ENCODE measurements at places on chromosomes 11 and 22. TPM values are rescaled to one million over a fixed set of nuclear protein-coding genes. Genes with fewer than 3 reads are reported as not detected.

Gene BRSK2
- under 0.01 TPM for total RNA-seq

- no peak for DNase-seq
Observed at GRCh38 chr11:43557553-43558110, 122.9 kb upstream of the HSD17B12 start.

DNA sequence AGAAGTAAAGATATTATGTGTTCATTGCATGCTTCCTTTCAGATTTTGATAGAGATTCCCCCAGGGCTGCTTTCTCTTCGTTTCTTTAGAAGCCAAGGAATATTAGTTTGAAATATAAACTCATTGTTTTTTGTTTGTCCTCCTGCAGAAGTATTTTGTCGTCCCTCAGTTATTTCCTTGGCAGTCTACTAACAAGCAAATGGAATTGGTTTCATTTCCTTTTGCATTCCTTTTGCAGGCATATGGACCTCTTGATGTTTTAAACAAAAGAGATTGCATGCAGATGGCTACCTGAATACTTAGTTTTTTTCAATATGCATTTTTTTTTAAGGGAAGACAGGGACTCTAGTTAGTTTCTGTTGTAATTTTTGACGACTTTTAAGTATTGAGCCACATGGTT lies 62.2 kb downstream of the BCL2L13 start:
- DNase-seq: no peak

Gene OR52I2
- not detected for total RNA-seq

DNA sequence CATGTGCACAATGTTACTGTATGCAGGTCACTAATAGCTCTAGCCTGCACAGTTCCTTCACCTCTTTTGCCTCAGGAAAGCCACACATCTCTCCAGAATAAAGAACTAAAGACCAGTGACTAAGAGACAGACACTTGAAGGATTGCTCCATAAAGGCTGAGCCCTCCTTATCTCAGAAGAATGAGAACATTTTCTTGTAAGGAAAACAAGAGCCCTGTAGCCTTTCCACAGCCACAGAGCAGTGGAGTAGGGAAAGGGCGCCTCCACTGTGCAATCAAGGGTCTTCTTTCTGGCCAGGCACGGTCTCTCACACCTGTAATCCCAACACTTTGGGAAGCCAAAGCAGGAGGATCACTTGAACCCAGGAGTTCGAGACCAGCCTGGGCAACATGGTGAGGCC lies 202.6 kb upstream of the TMEM45B start:
- no peak for DNase-seq

Gene ZNF202
- 8.2 TPM for total RNA-seq

DNA sequence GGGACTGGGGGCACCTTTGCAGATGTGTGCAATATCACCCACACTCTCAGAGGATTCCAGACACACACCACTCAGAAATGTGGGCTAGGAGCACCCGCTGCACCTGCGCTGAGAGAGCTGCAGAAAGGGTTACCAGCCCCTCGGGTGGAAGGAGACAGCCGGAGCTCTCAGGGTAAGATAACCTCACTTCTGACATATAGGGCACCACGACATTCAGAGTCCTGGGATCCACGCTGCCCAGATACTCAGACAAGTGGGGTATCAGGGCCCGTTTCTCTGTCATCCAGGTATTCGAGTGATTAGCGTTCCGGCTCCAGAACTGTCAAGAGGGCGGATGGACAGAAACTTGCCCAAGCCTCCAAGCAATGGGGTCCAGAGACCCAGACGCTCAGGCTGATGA lies 6.2 kb upstream of the SYT8 start:
- no peak for DNase-seq

Gene PAX6
- not detected for total RNA-seq

DNA sequence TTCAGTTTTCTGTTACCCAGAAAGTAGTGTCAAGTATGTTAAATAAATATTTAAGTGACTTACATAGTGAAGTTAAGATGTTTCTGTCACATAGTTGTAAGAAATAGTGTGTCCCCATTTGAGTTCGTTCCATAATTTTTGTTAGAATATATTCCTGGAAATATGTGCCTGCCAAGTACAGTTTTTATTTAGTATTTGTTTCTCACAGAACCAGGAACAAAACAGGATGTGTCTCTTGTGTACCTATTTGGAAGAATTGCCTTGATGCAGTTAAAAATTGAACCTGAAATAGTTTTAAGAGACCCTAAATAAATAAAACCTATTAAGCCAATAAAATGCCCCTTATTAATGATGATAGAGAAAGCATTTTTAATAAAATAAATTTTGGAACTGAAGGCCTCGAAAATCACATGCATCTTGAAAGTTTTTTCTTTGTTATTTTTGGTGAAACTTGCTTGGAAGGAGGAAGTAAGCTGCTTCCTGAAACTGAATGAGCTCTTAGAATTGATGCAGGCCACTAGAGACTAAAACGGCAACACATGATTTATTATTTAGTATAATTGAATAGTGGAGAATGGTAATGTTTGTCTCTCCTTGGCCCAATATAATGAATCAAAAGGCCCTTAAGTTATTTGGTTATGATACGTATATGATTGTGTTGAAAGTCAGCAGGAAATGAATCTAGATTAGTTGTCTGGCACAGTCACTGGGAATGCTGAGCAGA lies 55.9 kb downstream of the SWAP70 start:
- no peak for DNase-seq

- DNase-seq: no peak
Observed at GRCh38 chr11:112632866-112633505, 328.2 kb upstream of the NCAM1 start.

DNA sequence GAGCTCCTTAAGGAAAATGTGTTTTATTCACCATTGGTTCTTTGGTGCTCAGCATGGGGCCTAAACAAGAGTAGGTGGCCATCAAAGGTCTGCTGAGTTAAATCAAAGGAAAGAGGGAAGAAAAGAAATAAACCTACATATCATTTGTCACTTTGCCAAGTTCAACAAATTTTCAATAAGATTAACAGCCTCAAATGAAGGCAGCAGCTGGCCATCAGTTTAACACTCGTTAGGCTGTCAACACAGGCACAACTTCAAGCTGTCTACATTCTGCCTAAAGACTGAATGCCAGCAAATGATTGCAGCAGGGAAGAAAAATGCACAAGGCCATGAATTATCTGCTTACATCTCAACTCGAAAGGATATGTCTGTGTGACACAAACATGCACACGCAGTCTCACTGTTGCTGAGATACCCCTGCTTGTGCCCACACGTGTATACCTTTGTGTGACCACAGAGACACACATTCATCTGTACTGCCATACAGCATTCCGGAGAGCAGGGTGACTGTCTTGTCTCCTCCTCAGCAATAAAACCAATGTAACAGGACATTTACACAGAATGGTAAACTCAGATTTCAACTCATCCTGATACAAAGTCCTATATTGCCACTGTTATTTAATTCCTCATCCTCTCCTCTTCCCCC lies 40.1 kb downstream of the TRIM66 start:
- no peak for DNase-seq

Gene SLC29A2
- under 0.01 TPM for total RNA-seq

Gene PKDREJ
- not detected for total RNA-seq

Data from IMR-90 (cell line).